Fibroblast of upper back skin (primary cell): ENCODE measurements at places on chromosomes 5 and 9.

DNA sequence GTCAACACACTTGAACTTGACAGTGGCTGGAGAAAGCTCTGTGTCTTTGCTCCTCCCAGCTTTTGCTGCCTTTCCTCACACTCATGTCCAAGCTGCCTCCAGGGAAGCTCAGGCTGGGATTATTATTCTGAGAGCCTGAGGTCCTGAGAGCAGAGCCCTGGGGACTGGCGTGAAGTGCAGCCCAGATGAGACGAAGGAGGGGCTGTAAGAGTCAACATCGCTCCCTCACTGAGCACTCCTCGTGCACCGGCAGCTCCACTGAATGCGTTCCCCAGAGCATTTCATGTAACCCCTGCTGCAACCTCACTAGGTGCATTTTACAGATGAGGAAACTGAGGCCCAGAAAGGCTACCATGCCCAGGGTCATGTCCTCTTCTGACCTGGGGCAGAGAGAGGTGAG lies 63.5 kb upstream of the PHYKPL start:
- DNase-seq, result no peak

DNA sequence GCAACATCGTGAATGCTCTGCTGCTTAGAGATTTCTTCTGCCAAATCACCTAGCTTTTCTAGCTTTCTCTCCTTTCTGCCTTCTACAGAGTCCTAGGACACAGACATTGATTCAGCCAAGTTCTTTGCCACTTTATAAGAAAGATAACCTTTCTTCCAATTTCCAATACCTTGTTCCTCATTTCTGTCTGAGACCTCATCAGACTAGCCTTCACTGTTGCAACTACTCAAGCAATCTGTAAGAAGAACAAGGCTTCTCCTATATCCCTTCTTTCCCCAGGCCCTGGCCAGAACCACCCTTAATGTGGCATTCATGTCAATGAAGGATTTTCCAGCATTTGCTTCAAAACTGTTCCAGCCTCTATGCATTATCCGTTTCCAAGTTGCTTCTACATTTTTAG lies 24.3 kb downstream of the FBXO10 start:
- no peak for DNase-seq

DNA sequence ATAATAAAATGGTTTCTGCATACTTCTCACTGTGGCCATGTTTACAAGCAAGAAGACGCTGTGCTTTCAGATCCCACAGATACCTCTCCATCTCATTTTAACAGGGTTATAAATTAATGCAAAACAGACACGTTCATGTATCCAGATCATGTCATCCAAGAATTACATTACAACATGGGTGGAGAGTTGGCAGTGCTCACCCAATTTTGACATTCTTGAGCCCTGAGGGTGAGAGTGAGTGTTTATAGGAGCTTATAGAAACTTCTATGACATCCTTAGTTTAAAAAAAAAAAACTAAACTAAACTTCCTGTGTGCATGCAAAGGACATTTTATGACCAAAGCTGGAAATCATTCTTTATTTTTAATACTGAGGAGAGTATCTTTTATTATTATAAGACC lies 9.1 kb downstream of the PRKACG start:
- peak; percentile 3 for DNase-seq

- DNase-seq, result no peak
Measured at GRCh38 chr5:173802670-173803165, 85.4 kb upstream of the CPEB4 start.

DNA sequence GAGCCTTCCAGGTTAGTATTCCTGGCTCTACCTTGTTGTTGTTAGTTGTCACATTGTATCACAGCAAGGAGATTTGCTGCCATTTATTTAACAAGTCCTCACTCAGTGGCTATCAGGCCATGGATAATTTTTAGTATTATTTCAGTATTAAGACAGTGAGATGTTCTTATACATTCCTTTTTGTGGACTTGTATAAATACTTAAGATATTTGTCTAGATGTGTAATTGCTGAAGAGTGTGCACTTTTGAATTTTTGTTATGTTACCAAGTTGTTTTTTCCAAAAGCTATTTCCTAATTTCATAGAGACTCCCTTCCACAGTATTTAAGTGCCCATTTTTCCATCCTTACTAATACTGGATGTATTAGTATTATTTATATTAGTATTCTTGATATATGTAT lies 22.0 kb downstream of the SLC36A1 start:
- DNase-seq, result no peak

- DNase-seq, result peak; percentile 7
Measured at GRCh38 chr5:102998224-102998623, 121.7 kb downstream of the GIN1 start.

DNA sequence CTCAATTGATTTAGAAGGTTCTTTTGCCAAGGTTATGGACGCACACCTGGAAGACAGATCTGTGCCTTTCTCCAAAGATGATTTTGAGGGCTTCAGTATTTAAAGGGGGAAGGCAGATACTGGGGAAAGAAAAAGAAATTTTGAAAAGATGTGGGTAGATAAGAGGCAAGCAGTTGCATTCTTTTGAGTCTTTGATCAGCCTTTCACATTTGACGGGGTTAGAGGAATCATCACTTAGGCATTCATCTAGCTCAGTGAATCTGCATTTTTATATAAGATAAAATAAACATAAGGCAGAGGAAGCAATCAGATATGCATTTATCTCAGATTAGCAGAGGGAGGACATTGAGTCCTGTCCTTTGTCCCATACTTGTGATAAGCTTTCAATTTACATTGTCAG lies 243.4 kb upstream of the RAI14 start:
- peak; percentile 81 for DNase-seq

GRCh38 chr5:39513236-39513635 lies 88.5 kb upstream of the DAB2 start:
- DNase-seq, result peak; percentile 31

GRCh38 chr5:150317048-150318003 lies 14.6 kb upstream of the ARSI start:
- DNase-seq, result peak; percentile 93

DNA sequence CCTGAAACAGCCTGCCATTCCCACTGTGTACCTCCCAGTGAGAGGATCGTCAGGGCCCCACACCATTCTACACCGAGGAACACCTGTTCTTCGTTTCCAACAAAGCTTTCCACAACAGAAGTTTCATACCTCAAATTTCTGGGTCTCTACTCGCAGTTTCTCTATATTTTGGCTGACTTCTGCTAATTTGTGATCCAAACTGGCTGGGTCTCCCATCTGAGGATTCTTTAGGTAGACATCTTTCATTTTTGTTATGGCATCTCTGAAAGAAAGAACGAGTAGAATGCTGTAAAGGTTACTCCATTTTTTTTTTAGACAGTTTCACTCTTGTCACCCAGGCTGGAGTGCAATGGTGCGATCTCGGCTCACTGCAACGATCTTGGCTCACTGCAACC lies 67.5 kb downstream of the USP20 start:
- no peak for DNase-seq

GRCh38 chr5:116444373-116445295 lies 130.0 kb downstream of the SEMA6A start:
- DNase-seq, result no peak

DNA sequence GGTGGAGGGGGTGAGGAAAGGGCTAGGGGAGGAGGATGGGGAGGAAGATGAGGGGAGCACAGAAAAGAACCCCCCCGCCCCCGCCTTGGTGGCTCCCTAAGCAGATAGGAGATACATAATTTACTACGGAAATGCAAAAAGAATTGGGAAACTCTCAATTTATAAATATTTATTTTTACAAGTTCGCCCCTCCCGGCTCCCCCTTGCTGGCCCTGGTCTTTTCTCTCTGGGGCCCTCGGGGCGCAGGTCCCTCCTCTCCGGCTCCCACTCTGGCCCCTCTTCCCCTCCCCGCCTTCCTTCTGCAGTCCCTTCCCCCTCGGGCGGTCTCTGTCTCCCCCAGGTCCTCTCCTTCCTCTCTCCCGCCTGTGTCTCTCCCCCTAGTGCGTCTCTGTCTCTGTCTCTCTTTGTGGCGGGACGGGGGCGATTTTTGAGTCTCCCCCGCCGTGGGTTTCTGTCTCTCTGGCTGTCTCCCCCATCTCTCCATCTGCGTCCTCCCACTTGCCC lies 173.6 kb upstream of the IER5L start:
- no peak for DNase-seq

GRCh38 chr5:142654578-142655058 lies 31.3 kb downstream of the FGF1 start:
- no peak for DNase-seq

DNA sequence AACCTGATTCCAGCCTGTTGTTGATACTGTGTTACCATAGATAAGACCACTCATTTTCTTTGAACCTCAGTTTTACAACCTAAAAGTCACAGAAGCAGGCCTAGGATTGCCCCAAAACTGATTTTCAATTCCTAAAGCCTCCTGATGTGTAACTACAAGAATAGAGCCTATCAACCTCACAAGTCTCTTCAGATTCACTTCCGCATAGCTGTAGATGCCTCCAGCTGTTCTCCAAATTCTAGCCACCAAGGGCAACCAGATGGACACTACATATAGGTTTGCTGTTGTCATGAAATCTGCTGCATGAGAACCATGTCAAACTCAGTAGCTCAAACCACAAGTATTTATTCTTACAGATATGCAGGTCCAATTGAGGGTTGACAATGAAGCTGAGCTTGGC lies 143.5 kb downstream of the SPATA31D1 start:
- no peak for DNase-seq

- DNase-seq, result no peak
Measured at GRCh38 chr9:79687131-79687447, 115.3 kb downstream of the TLE4 start.

- no peak for DNase-seq
Measured at GRCh38 chr9:78848061-78848460, 551.1 kb downstream of the PSAT1 start.

GRCh38 chr5:160458806-160459800 lies 37.4 kb downstream of the PTTG1 start:
- DNase-seq, result no peak

DNA sequence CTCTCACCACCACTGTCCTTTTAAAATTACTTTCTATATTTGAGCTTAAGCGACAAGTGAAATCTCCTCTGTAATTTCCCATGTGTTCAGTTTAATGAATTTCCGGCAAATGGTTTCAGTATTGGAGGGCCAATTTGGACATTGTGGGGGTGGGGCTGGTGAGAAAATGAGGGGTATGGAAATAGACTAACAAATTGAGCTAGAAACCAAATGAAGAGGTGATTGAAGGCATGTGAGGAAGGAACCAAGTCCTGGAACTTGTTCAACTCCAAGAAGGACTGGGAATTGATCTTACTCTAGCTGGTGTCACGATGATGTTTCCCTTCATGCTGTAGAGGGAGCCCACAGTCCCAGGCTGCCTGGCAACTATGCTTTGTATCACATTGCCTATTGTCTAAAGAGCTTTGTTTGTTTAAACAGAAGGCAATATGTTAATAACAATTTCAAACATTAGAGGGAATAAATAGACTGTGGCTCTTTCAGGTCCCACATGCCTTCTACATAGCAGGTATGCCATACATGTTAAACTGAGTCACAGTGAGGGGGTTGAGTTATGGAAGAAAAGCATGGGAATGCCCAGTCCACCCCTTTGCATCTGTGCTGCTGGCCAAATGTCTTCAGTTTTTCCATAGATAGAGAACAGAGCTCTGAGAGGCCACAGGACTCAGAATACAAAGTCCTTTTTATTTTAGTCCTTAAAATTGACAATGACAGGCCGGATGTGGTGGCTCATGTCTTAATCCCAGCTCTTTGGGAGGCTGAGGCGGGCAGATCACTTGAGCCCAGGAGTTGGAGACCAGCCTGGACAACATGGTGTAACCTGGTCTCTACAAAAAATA lies 25.0 kb upstream of the MATR3 start:
- no peak for DNase-seq

DNA sequence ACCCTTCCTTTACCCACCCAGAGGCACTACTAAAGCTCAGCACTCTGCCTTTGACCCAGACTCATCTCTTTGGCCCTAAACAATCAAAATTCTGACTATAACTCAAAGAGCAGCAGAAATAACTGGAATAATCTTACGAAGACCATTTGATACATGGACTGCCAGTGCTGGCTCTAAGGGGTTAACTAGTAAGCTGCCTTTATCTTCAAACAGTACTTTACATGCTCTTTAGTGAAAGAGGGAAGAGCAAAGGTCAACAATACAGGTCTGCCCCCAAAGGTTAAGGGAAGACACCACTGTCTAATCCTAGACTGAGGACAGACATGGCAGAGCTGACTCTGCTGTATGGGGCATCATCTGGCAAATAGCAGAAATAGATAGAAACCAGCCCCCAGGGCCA lies 45.8 kb downstream of the NRG2 start:
- no peak for DNase-seq

DNA sequence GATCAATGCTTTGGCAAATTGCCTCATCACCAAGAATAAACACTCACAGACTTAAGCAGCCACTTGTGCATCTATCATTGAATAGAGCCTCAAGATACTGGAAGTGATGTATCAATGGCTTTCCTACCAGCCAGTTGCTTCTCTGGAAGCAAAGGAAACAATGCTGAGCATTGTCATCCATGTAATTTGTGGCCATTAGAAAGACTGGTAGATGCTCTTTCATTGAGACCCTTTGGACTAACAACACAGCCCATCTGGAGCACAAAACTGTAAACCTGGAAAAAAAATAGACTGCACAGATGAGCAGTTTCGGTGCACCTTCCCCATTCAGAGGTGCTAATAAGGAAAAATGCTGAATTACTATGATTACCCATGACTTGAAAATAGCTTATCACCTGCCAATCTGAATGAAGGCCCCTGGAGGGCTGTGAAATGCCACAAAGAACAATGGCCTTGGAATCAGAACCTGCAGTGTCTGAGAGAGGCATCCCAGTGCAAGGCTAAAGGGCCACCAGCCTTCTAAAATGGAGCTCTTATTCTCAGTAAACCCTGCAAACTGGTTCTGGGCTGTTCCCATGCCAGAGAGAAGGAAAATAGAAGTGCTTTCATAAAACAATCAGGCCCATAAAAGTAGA lies 127.5 kb downstream of the RFK start:
- no peak for DNase-seq

DNA sequence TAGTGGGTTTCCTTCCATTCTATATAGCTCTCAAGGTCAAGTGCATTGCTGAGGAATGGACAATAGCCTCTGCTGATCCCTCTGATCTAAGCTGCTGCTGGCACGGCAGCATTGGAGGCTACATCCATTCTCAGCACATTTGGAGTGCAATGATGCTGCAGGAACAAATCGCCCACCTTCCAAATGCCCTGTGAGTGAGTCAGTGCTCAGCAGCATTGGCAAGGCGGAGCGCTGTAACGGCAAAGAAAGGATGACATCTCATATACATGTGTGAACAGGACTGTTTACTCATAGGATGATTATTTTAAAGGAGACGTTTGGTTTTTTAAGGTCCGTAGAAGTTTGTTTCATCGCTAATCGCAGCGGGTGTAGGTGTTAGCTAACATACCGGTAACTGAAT lies 408.7 kb downstream of the ARHGEF28 start:
- peak; percentile 50 for DNase-seq

DNA sequence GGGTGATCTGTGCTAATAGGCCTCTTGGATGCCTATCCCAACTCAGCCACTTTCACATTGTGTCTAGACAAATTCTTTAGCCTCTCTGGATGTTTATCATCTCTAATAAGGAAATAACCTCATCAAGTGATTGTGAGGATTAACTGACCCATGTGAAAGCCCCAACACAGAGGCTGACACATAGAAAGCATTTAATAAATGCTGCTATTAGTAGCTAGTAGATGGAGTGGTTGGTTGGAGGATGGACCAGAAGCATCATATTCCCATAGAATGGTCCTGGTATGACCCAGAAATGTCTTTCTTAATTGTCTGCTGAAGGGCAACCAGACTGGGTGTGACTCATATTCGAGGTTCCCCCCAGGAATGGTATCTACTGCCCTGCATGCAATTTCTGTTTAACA lies 124.4 kb downstream of the PIK3R1 start:
- DNase-seq, result peak; percentile 53
